ENCODE measurements at places on chromosomes 11 and 22.

- DNase-seq: no peak
These were observed 114.2 kb upstream of the SEZ6L start for GRCh38 chr22:26054841-26055605.

- DNase-seq: no peak
These were observed 10.7 kb downstream of the TBRG1 start for GRCh38 chr11:124633355-124633754.

- DNase-seq: no peak
These were observed 67.0 kb downstream of the IGLL5 start for GRCh38 chr22:22954656-22955055.

DNA sequence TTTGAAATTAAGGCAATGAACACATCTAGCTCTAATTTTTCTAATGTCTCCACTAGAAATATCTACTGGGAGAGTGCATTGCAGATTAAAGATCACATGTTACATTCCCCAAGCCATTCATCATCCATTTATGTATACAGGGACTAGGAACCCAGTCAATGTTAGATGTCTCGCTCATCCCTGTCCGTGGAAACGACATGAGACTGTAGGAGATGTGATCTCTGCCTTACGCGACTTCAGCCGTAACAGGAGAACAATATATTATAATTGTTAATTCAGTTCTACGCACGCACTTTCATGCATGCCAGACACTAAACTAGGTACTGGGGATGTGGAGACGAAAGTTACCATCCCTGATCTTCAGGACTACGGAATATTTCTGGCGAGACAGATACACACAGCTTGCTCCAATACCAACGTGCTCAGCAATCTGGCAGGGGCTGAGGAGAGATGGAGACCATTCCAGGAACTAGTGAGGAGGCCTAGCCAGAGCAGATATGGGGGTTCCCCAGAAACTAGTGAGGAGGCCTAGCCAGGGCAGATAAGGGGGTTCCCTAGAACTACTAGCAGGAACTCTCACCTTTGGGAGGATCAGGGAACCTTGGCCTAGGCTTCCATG lies 706 bp downstream of the DCPS start:
- no peak for DNase-seq

All from GM04503 (cell line).